Panc1 (cell line): ENCODE measurements at places on chromosomes 12 and 14. TPM values are rescaled to one million over a fixed set of nuclear protein-coding genes. Genes with fewer than 3 reads are reported as not detected.

DNA sequence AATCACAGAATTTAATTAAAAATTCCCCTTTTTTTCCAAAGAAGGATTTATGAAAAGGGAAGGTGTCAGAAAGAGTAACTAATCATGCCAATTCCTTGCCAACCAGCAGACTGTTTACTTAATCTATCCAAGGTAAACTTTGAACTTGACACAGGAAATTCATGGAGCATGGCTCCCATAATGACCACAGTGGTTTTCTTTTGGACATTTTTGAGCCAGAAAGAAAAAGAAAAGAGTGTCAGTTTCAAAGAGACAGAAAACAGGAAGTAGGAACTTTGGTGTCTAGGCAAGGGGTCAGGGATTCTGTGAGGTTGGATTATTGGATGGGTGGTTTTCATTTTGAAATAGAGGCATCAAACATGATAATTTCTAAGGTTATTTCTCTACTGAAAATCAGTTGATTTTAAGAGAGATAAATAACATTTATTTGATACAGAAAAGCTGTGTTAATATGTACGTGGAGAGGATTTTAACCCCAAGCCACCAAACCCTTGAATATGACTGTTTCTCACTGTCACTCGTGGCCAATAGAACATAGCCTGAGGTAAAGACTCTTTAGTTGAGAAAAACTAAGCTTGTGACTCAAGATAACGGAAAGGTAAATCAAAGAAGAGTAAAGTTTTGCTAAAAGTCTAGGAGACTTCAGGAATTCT lies 196.1 kb downstream of the TTC6 start:
- DNase-seq = no peak
- no peak overlapping the region for H3K4me3 ChIP-seq
- H3K4me1 ChIP-seq = no peaks in the 10 kb centered on the region
- H3K27me3 ChIP-seq = no peaks in the 10 kb centered on the region

DNA sequence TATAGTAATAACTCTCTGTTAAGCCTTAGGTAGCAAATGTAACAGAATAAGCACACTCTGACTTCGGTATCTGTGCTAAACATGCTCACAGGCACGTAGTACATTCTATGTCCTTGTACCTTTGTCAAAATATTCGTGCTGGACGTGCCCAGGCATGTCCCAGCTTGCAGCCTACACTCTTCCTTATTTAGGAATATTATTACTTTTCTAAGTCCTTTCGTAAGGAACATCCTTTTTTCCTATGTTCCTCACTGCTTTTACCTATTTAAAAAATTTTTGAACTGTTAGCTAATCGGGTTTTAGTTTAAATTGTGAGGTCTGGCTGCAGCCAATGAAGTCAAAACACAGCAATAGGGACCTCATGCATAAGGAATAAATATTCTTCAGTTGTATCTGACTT lies 24.1 kb upstream of the UBC start:
- no peaks in the 10 kb centered on the region for H3K27me3 ChIP-seq
- DNase-seq = no peak
- H3K27ac ChIP-seq = peak overlapping the region; percentile 92
- H3K4me1 ChIP-seq = peaks cover 29% of the 10 kb centered on the region

DNA sequence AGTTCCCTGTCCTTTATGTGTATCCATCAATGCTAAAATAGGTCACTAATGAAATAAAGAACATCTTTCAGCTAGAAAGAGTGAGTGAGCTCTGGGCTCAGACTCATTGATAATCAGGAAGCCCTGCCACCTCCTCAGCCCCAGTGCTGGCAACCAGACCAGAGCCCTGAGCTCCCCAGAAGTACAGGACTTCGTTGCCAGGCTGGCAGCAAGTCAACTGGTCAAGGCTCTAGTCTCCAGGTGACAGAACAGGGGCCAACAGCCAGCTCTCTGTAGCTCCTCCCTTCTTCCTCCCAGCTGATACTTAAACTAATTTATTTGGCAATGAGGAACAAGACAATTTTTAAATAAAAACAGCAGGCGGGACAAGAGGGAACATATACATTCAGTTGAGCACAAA lies 145.3 kb downstream of the EGLN3 start:
- H3K4me3 ChIP-seq = no peak overlapping the region
- H3K27me3 ChIP-seq = no peaks in the 10 kb centered on the region
- DNase-seq = no peak
- no peak overlapping the region for H3K27ac ChIP-seq
- no peaks in the 10 kb centered on the region for H3K36me3 ChIP-seq
- H3K4me1 ChIP-seq = no peaks in the 10 kb centered on the region

DNA sequence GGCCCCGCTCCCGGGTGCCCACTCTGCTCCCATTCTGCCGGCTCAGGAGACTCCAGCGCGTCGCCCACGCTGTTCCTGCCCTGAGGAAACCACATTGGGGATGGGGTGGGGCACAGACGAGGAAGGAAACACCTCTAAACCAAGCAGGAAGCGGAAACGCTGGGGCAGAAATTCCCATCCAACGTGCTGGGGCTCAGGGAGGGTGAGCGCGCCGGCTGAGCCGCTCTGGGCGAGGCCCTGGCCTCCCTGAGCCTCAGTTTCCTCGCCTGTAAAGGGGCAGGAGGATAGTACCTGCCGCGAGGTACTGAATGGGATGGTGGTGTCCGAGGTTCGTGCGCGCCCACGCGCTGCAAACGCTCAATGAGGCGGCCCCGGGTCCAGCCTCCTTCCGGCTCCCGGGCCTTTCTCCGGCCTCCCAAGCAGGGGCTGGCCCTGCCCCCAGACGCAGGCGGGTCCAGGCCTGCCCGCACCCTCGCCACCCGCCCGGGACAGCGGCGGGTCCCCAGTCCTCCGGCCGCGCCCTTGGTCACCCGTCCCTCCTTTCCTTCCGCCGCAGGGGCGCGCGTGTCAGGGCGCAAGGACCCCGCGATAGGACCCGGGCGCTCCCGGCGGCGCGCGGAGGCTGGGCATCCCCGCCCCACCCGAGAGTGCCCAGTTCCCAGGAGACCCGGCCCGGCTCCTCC lies 673 bp downstream of the BEGAIN start:
- H3K4me3 ChIP-seq = peak overlapping the region; percentile 57
- H3K27ac ChIP-seq = peak overlapping the region; percentile 77
- no peaks in the 10 kb centered on the region for H3K36me3 ChIP-seq
- peaks cover 5% of the 10 kb centered on the region for H3K4me1 ChIP-seq
- H3K27me3 ChIP-seq = no peaks in the 10 kb centered on the region
- DNase-seq = no peak

GRCh38 chr12:94048757-94049156 lies 99.6 kb upstream of the PLXNC1 start:
- no peaks in the 10 kb centered on the region for H3K36me3 ChIP-seq
- H3K27me3 ChIP-seq = no peaks in the 10 kb centered on the region
- no peaks in the 10 kb centered on the region for H3K4me1 ChIP-seq
- H3K27ac ChIP-seq = no peak overlapping the region
- no peak overlapping the region for H3K4me3 ChIP-seq
- DNase-seq = no peak

- H3K27me3 ChIP-seq = no peaks in the 10 kb centered on the region
- no peaks in the 10 kb centered on the region for H3K36me3 ChIP-seq
- peaks cover 7% of the 10 kb centered on the region for H3K4me1 ChIP-seq
- no peak for DNase-seq
- no peak overlapping the region; the same call in 1 of the 2 replicates for H3K4me3 ChIP-seq
- no peak overlapping the region for H3K27ac ChIP-seq
Measured at GRCh38 chr14:90757452-90757851, 58.8 kb downstream of the TTC7B start.

- H3K36me3 ChIP-seq = no peaks in the 10 kb centered on the region
- H3K4me3 ChIP-seq = no peak overlapping the region
- peaks cover 4% of the 10 kb centered on the region; the same call in 1 of the 2 replicates for H3K4me1 ChIP-seq
Measured at GRCh38 chr12:106249411-106250135, 1.8 kb upstream of the CKAP4 start.

DNA sequence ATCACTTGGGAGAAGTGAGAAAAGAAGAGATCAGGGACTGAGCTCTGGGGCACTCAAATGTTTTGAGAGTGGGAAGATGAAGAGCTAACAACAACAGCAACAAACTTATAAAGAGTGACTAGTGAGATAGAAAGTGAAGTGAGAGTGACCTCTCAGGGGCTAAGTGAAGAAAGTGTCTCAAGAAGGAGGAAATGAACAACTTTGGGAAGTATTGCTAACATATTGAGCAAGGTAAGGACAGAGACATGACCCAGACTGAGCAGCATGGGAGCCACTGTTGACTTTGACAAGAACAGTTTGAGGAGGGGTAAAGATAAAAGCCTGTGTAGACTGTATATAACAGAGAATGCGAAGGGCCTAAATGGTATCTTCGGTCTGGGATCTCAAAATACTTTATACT lies 155.1 kb upstream of the BTG1 start:
- no peaks in the 10 kb centered on the region for H3K36me3 ChIP-seq
- no peak for DNase-seq

- no peak for DNase-seq
- H3K36me3 ChIP-seq = no peaks in the 10 kb centered on the region
- no peak overlapping the region for H3K27ac ChIP-seq
- H3K27me3 ChIP-seq = no peaks in the 10 kb centered on the region
- no peak overlapping the region for H3K4me3 ChIP-seq
Measured at GRCh38 chr12:106934277-106934676, 21.4 kb upstream of the TMEM263 start.

GRCh38 chr14:60175255-60175902 lies 10.2 kb upstream of the DHRS7 start:
- H3K27me3 ChIP-seq = no peaks in the 10 kb centered on the region
- no peaks in the 10 kb centered on the region for H3K4me1 ChIP-seq
- no peak for DNase-seq
- no peak overlapping the region for H3K4me3 ChIP-seq
- no peaks in the 10 kb centered on the region for H3K36me3 ChIP-seq

DNA sequence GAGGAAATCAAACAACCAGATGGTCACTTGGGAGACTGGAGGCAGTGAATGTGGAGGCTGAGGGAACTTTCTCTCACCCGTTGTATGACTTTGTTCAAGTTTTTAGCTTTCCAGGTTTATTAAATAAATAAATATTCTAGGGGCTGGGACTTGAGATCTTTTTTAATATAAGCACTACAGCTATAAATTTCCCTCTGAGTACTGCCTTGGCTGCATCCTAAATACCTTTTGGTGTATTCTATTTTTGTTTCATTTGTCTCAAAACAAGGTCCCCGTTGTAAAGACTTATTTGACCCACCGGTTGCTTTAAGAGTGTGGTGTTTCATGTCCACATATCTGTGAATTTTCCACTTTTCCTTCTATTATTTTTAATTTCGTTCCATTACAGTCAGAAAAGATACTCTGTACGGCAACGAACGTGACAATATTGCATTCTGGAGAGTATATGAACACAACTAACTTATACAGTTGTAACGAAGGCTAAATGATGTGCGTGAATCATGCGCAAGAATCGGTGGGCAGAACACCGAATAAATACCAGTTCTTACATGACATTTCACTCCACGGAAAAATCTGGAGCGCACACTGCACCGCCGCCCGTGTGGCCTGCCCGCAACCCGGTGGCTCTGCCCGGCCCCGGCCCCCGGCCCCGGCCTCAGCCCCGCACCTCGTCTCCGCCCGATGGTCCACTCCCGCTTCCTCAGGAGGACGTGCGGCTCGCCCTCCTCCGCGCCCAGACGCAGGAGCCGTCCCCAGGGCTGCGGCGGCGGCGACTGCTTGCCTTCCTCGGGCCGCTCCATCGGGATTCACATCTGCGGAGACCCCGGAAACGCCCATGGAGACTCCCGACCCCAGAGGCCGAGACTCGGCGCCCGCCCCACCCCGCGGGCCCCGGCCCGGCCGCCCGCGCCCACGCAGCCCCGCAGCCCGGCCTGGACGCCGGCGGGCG lies 602 bp downstream of the CHFR start:
- H3K36me3 ChIP-seq = no peaks in the 10 kb centered on the region
- no peak for DNase-seq
- peak overlapping the region; percentile 57 for H3K4me3 ChIP-seq
- H3K4me1 ChIP-seq = no peaks in the 10 kb centered on the region
- no peaks in the 10 kb centered on the region for H3K27me3 ChIP-seq

GRCh38 chr14:86481104-86481503 lies 951.2 kb downstream of the FLRT2 start:
- no peak for DNase-seq
- H3K4me1 ChIP-seq = no peaks in the 10 kb centered on the region
- no peaks in the 10 kb centered on the region for H3K27me3 ChIP-seq
- no peak overlapping the region for H3K27ac ChIP-seq
- no peaks in the 10 kb centered on the region for H3K36me3 ChIP-seq

DNA sequence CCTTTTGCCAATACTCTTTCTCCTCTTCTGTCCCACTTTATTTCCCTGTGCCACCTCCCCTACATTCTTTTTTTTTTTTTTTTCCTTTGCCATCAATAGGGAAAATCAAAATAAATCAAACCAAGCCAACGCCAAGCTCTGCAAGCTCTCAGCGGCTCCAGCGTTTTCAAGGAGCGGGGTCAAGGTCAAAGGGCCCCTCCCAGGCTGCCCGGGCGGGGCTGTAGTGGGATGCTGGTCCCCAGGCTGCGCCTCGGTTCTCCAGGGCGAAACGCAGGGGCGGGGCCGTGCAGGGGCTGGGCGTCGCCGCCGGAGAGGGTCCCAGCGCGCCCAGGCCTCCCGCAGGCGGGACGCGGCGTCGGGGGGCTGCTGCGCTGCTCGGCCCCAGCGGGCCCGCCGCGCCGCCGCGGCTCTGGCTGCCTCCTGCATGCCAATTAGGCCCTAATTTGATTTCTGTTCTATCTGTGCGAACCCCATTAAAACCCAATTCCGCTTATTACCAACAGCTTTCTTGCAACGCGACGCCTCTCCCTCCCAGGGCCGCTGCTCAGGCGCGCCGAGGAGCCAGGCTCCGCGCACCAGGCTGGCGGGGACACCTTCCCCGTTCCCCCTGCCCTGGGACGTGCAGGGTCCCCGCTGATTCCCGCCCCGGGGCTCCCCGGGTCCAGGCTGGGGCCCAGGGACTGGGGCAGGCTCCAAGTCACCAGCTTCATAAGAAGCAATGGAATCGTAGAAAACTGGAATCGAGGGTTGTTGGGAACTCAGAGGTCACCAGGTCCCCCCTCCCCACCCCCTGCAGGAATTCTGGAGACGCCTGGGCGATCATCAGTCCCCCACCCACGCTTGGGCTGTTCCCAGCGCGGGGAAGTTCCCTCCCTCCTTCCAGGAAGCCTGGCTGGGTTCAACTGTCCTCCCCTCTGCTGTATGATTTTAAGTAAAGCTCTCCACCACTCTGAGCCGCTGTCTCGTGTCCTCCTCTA lies 50.7 kb upstream of the MAP1LC3B2 start:
- peak overlapping the region; percentile 73 for H3K27ac ChIP-seq
- no peak overlapping the region for H3K4me3 ChIP-seq
- no peaks in the 10 kb centered on the region for H3K36me3 ChIP-seq

- no peaks in the 10 kb centered on the region for H3K36me3 ChIP-seq
- DNase-seq = no peak
- peak overlapping the region; percentile 45; the same call in 1 of the 2 replicates for H3K27ac ChIP-seq
Measured at GRCh38 chr14:35355981-35356841, 48.3 kb downstream of the NFKBIA start.

The CDKL1 gene
- 5.8 TPM for total RNA-seq

The TDRD9 gene
- total RNA-seq = not detected

The ACOT6 gene
- total RNA-seq = not detected

The PRB2 gene
- total RNA-seq = not detected

The SLC5A8 gene
- total RNA-seq = not detected

The ESR2 gene
- not detected for total RNA-seq

The DPF3 gene
- total RNA-seq = not detected

The RNFT2 gene
- total RNA-seq = 12.3 TPM

The TAS2R42 gene
- not detected for total RNA-seq

The ADAM20 gene
- total RNA-seq = 0.31 TPM

The KCNC2 gene
- total RNA-seq = not detected

The IL31 gene
- not detected for total RNA-seq
